ENCODE measurements at places on chromosomes 12 and 14. TPM values are rescaled to one million over a fixed set of nuclear protein-coding genes. Genes with fewer than 3 reads are reported as not detected.

The ALX1 gene
- polyA plus RNA-seq: not detected

The B3GNT4 gene
- polyA plus RNA-seq: 0.54 TPM

The PIK3C2G gene
- polyA plus RNA-seq: not detected

- DNase-seq: no peak
Measured at GRCh38 chr12:40733871-40734270, 41.6 kb downstream of the CNTN1 start.

DNA sequence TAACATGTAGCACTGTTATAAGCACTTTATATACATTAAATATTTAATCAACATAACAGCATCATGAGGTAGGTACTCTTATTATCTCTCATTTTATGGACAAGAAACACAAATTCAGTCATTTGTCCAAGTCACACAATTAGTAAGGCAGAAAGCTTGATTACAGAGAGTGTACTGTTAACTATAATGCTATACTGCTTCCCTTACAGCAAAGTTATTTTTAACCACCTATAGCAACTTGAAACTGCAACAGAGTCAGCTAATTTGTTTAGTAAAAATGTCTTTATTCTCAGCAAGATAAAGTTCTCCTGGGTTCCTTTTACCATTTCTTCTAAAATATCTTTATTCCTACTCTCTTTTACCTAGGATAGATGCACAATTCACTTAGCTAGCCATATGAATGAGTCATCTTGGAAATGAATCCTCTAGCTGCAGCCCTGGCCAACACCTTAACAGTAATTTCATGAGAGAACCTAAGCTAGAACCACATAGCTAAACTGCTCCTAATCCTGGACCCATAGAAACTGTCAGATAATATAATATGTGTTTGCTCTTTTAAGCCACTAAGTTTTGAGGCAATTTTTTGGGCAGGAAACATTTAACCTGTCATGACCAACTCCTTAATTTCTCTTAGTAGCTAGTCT is 90.2 kb upstream of the HECTD1 start:
- DNase-seq: no peak

DNA sequence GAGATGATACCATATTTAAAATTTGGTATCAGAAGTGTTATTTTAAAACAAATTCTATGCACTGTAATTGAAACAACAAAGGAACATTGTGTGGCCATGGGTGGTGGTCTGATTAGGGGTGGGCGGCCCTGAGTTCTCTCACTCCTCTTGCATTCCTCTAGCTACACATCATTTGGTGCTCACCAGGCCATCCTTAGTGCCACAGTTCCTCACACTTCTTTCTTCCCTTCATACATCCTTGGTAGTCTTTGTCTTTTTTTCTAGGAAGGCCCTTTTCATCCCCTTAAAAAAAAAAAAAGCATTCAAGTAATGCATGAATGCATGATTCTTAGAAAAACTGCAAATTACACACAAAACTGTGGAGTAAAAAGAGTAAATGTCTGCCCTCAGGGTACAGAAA is 2.4 kb upstream of the MANSC4 start:
- DNase-seq: no peak

DNA sequence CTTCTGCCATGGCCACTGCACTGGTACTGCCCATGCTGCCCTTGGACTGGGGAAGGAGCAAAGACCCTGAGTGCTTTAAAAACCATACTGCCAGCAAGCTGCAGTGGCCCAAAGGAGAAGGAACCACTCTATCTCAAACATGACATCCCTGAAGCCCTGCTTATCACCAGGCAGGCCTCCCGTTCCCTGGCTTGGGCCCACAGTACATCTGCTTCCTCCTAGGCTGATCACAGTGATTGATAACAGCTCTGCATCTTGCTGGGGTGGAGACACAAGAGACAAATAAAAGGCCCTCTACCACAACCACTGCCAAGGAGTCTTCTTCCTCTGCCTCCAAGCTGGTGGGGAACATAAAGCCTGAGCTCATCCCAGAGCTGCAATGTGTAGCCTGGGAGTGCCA is 567.5 kb downstream of the TRHDE start:
- no peak for DNase-seq

- no peak for DNase-seq
Measured at GRCh38 chr12:6201213-6201608, 1.0 kb downstream of the CD9 start.

DNA sequence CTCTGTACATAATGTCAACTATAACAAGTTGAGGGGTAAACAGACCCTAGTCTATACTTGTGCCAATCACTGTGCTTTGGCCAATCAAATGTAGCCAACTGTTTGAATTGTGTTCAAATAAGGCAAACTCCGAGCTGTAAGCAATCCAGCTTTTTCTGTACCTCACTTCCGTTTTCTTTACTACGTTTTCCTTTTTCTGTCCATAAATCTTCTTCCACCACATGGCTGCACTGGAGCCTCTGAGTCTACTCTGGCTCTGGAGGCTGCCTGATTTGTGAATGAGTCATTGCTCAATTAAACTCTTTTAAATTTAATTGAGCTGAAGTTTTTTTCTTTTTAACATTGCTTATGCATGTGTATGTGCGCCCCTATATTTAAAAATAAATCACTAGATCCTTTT is 29.7 kb downstream of the CLEC1A start:
- no peak for DNase-seq

DNA sequence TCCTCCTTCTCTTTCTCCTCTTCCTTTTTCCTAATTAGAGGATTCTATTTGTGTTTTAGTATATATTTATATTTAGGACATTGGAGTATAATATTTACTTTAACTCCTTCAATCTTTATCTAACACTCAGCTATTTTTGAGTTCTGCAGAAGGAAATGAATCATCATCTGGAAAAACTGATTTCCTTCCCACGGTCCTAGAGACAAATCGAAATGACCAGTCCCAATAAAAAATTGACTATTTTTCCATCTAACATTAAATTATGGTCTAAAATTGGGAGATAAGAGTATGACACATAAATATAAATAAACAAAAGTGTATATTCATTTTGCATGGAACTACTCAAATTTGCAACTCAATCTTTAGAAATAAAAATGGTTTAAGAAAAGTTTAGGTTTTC is 167.4 kb downstream of the TMTC3 start:
- no peak for DNase-seq

- DNase-seq: no peak
Measured at GRCh38 chr14:68974759-68975347, 4.2 kb downstream of the ACTN1 start.

- DNase-seq: no peak
Measured at GRCh38 chr12:5713599-5714081, 231.4 kb downstream of the ANO2 start.
